HT-29 (cell line): ENCODE measurements at places on chromosomes 1 and 21. TPM values are rescaled to one million over a fixed set of nuclear protein-coding genes. Genes with fewer than 3 reads are reported as not detected.
A peak's percentile ranks its signal among the peaks of the same experiment; 100 is the strongest.

S100A5 gene
- 4.0 and 9.8 TPM in 2 replicates for total RNA-seq

GRCh38 chr1:183548116-183548515 is 42.1 kb downstream of the NCF2 start:
- DNase-seq: no peak

- no peak for DNase-seq
Measured at GRCh38 chr1:146051452-146051851, 29.9 kb upstream of the HJV start.

DNA sequence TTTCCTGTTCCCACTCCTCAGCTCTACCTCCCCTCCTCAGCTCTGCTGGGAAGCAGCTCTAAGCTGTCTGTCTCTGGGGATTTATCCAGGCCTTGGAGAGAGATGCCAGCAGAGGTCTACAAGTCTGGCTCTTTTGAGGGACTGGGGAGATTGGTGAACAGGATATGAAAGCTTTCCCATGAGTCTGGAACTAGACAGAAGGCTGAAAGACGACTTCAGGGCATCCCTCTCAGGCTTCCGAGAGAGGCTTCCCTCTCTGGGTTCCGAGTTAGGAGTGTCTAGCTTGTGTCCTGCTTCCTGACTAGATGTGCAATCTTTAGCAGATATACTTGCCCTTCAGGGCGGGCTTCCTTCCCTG is 733 bp downstream of the TMEM35B start:
- DNase-seq: peak; percentile 37

DNA sequence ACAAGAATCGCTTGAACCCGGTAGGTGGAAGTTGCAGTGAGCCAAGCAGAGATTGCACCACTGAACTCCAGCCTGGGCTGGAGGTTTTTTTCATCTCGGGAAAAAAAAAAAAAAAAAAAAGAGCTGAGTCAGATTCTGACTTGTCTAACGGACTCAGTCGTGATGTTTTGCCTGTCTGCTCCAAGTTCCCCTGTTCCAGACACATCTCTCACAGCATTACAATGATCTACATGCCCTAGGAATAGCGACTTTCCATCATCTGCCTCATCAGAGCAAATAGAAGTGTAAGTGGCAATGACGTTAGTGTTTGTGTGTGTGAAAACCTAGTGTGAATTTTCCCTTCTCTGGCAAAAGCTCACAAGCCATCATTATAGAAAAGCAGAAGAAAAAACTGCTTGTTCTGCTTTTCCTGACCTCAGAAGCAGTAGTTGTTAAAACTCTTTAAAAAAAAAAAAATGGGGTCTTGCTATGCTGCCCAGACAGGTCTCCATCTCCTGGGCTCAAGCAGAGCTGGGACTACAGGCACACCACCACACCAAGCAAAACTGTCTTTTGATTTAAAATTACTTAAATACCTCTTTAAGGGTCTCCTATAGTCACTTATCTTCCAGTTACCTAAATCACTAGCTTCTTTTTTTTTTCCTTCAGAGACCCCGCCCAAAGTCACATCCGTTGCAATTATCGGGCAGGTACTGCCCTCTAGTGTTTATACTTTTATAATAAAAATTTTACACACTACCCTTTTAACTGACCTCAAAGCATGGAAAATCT is 37.3 kb downstream of the PLEKHO1 start:
- peak; percentile 43 for DNase-seq

GRCh38 chr1:235758931-235759330 is 107.8 kb downstream of the LYST start:
- peak; percentile 7 for DNase-seq
